ENCODE measurements at places on chromosomes 1 and 21.

- no peak for DNase-seq
These were observed 3.7 kb downstream of the ATF3 start for GRCh38 chr1:212612041-212612961.

GRCh38 chr1:185674201-185674600 is 60.0 kb upstream of the HMCN1 start:
- peak; percentile 37 for DNase-seq

GRCh38 chr21:33212159-33212851 is 17.4 kb upstream of the IFNAR2 start:
- DNase-seq, result peak; percentile 19

DNA sequence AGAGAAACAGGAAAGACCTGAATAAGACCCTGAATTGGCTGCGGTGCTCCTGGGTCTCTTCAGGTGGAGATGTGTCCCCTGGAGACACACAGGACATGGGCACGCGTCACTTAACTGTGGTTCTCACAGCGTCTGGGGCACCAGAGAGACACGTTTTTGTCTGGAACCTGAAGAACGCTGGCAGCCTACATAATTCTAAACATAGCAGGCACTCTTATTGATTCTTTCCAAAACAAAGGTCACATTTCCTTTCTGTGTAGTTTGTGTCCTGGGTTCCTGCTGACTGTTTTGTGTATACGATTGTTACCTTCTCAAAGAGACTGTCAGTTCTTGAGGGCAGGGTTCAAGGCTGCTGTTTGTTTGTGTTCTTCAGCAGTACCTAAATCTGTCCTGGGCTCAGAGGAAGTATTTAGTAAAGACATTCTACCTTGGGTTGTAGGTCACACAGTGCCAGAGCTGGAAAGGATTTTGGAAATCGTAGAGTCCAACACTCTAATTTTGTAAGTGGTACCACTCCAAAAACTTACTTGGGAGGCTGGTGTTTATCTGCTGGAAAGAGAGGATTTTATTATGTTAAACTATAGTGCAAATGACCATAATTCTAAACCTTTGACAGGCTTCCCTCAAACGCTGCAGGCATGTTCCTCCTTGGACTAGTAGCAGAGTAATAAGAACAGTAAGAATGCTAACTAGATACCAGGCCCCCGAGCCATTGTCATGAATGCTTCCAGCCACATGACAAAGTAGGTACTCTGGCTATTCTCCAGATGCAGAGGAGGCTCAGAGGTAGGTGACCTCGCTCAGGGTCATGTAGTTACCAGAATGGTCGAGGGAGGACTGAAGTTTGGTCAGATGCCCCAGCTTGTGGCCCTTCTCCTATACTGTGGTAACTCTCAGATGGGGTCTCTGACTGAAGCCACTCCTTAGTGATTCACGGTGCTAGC is 164.3 kb downstream of the DHRS3 start:
- DNase-seq, result no peak

GRCh38 chr21:27033471-27033870 is 66.6 kb upstream of the ADAMTS5 start:
- no peak for DNase-seq

DNA sequence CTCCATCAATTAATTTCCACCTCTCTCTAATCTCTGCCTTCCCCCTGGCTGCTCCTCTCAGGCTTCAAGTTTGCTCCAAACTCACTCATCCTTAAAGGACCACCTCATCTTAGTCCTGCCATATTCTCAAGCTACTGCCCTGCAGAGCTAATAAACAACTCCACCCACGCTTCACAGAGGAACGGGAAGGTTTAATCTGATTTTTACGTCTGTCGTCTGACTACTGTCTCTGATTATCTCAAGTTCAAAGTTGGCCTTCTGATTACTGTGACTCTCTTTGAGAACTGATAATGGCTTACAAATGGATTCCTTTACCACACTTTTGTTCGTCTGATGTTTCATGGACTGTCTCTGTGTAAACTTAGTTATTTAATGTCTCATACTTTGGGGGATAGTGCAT is 7.6 kb upstream of the CPT2 start:
- no peak for DNase-seq

DNA sequence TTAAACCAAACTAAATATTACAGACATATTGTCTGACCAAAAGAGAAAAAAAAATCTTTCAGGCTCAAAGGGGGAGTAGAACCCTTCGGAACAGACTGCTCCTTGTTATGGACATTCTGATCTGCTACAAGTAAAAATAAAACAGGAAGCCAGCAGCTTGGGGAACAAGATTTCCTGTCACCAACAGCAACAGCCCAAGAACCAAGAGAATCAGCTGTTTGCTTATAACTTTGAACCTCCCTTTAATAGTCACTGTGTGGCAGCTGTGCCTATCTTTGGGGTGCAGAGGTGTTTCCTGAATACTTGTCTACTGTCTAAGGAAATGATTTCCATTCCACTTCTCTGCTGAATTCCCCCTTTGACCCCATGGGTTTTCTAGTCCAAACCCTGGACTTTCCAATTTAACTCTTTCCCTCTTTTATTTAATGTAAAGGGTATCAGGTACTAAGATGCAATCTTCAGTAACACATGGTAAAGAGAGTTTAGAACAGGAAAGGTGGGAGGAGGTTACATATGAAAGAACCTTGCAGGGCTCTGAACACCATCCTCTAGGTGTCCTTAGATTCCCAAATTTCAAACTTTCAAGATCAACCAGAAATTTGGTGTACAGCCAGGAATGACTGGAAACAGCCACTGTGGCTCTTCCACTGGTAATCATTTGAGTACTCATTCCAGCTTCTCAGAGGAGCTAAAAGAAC is 38.6 kb downstream of the GPR3 start:
- DNase-seq, result peak; percentile 46

DNA sequence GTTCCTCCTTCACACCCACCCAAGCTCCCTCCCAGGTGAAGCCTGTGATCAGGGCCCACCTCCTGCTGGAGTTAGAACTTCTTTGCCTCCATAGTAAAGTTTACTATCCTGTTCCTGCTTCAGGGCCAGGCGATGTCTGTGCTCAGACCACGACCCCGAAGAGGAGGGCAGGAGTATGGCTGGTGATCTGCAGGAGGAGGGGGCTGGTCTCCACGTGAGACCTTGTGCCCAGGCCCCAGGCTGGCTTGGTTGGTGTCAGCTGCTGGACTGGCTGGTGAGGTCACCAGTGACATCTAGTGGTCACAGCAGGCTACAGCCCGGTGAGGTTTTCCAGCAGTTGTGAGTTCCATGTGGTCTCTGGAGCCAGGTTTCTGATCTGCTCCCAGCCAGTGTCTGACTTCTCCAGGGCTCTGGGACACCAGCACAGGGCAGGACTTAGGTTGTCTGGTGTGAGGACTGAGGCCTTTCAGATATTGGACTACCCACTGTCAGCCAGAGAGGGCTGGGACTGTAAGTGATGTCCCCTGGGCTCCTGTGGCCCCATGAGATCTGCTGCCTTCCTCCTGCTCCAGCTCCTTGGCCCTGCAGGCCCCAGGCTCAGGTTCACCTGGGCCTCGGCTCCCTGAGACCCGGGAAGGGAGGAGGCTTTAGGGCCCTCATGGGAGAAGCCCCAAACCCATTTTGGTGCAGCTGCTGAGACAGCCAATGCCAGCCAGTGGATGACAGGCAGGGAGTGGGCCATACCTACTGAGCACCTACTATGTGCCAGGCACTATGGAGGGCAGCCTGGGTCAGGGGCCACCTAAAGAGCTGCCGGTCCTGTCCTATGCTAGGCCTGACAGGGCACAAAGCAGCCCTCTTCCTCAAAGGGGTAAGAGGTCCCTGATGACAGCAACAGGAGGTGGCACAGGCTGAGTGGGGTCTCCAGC is 6.0 kb upstream of the UBL4B start:
- DNase-seq, result peak; percentile 55

DNA sequence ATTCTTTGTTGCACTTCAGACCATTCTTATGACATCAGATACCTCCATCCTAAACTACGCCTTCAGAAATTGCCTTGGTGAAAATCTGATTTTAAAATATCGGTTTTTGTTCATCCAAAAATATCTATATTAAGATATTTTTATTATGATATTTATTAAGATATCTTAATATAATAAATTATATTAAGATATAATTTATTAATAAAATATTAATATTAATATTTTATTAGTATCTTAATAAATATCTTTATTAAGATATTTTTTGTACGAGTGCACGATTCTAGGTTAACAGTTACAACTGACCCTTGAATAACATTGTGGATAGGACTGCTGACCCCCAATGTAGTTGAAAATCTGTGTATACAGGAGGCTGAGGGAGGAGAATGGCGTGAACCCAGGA is 20.9 kb downstream of the PADI4 start:
- no peak for DNase-seq

DNA sequence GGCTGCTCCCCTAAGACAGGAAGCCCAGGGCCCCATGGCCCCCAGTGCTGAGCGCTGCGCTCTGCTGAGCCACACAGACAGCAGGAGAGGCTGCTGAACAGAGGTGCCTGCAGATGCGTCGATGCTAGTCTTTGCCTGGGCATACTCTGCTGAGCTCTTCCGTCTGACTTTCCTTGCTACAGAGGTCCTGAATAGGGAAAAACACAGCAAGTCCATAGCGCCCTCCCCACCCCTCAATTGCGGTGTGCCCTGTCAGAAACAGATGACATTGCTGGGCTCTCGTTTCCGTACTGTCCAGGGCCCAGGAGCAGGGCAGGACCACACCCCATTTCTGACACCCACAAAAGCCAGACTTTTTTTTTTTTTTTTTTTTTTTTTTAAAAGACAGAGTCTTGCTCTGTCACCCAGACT is 252.5 kb downstream of the SDCCAG8 start:
- no peak for DNase-seq

GRCh38 chr1:227065311-227065710 is 125.2 kb downstream of the COQ8A start:
- DNase-seq, result no peak
